Articular chondrocyte of knee joint (primary cell): ENCODE measurements at places on chromosomes 11 and 22. TPM values are rescaled to one million over a fixed set of nuclear protein-coding genes. Genes with fewer than 3 reads are reported as not detected.

Gene KCNK7
- not detected in 2 replicates for total RNA-seq

Gene SYT7
- 3.4 and 4.3 TPM in 2 replicates for total RNA-seq

Gene SEPTIN3
- under 0.01 and 0.22 TPM in 2 replicates for total RNA-seq

Gene PNPLA5
- total RNA-seq = 0.13 TPM in 1 of 2 replicates, not detected in the other

Gene OR4D10
- not detected in 2 replicates for total RNA-seq

Gene MLC1
- not detected in 2 replicates for total RNA-seq

Gene GRAP2
- not detected in 2 replicates for total RNA-seq

Gene DKK3
- total RNA-seq = 47.4 and 118 TPM in 2 replicates

Gene MUC2
- total RNA-seq = not detected in 2 replicates

Gene ZNF280B
- 1.5 and 1.6 TPM in 2 replicates for total RNA-seq

Gene SAA1
- total RNA-seq = 0.32 and 0.39 TPM in 2 replicates

Gene NAALADL1
- 18.5 and 25.1 TPM in 2 replicates for total RNA-seq

Gene MRPL40
- total RNA-seq = 34.9 and 49.5 TPM in 2 replicates

Gene MB
- not detected in 2 replicates for total RNA-seq

Gene APLNR
- not detected in 2 replicates for total RNA-seq

Gene OR4A16
- total RNA-seq = not detected in 2 replicates

Gene LDHAL6A
- not detected in 2 replicates for total RNA-seq

Gene SIK2
- total RNA-seq = 24.9 and 29.1 TPM in 2 replicates

Gene ANO5
- total RNA-seq = 0.11 TPM in 1 of 2 replicates, not detected in the other

Gene CRYBB3
- total RNA-seq = not detected in 2 replicates

Gene UQCC3
- 4.2 and 4.8 TPM in 2 replicates for total RNA-seq

Gene PRG3
- not detected in 2 replicates for total RNA-seq

Gene FXYD2
- total RNA-seq = 0.11 and 0.13 TPM in 2 replicates

Gene FGF4
- not detected in 2 replicates for total RNA-seq
